Heart right ventricle (tissue), 16 donors: ENCODE measurements at places on chromosomes 5 and 9. TPM values are rescaled to one million over a fixed set of nuclear protein-coding genes. Genes with fewer than 3 reads are reported as not detected.
A peak's percentile ranks its signal among the peaks of the same experiment; 100 is the strongest.

DNA sequence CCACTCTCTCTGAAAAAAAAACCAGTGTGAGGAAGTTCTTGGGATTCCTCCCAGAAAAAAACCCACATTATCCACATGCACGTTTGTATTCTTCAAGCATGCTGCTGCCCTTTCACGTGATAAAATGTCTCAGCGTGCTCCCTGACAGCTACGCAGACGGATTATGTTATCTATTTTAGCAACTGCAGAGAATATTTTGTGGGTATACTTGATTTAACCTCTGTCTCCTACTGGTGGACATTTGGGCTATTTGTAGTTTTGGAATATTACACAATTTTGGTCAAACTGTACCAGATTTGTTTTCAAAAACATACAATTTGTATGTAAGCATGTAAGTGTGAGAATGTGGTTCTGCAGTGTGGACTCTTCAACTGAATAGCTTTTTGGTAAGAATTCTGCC lies 10.7 kb downstream of the PRRC2B start:
- DNase-seq, result no peak

DNA sequence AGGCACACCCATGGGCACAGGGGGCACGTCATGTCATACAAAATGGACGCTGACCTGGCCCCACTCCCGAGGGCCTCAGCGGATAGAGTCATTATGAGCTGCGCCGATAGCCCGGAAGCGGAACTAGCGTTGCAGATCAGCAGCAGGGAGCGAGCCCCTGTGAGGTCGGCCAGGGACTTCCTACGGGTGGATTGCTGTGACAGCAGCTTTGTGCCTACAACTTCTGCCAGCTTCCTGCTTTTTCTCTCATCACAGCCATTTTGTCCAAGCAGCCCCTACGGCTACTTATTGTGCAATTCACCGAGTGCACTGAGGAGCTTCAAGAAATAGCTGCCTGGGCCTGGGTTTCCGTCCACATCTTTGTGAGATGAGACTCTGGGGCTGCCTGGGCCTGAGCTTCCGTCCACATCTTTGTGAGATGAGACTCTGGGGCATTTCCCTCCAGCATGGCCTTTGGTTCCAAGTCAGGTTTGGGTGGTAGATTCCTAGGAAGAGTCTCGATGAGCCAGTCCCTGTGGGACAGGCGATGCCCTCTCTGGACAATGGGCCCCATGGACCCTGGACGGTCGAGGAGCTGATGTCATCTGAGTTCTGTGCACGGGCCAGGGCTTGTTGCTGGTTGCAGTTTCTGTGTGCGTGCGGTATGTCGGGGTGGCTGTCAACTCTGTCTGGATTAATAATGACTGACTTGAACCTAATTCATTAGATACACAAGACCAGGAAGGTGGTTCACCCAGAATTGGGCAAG lies 67.0 kb upstream of the GNE start:
- DNase-seq, result peak; percentile 10

GRCh38 chr9:105908069-105908468 lies 213.7 kb downstream of the TMEM38B start:
- DNase-seq, result no peak

GRCh38 chr5:103298117-103298516 lies 39.6 kb downstream of the MACIR start:
- no peak for DNase-seq

- no peak for DNase-seq
Observed at GRCh38 chr9:131719262-131719908, 20.5 kb downstream of the RAPGEF1 start.

Gene TRIM7
- 7.0 TPM for total RNA-seq

Gene JAKMIP2
- 0.18 TPM for total RNA-seq

- no peak for DNase-seq
Observed at GRCh38 chr5:16815432-16815831, 120.7 kb downstream of the MYO10 start.

GRCh38 chr9:88781628-88782391 lies 209.5 kb upstream of the S1PR3 start:
- peak; percentile 33 for DNase-seq

DNA sequence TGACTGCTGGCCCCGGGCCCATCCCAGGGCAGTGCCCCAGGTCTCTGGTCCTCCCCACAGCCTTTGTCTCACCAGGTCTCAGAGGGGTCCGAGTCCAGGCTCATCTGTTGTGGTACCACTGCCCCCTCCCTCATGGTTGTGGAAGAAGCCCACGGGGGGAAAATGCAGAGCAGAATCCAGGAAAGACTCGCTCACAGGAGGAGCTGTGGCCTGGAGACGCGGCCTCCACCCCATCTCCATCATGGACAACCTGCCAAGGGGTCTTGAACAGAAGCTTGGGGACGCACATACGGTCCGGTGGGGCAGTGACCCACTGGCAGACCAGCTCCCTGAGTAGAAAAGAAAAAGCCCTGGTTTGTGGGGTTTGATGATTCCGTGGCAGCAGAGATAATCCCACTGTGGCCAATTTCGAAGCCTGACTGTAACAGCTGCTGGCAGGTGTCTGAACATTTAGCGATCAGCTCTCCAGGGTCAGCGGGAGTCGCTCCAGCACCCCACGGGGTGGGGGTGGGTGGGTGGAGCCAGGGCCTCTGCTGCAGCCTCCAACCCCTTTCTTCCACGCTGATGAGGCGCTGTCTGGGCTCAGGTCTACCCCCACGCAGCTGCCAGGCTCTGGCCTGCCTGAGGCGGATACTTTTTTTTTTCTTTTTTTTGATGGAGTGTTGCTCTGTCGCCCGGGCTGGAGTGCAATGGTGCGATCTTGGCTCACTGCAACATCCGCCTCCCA lies 1.9 kb upstream of the GRIN1 start:
- no peak for DNase-seq

GRCh38 chr5:143509758-143510221 lies 106.3 kb upstream of the NR3C1 start:
- no peak for DNase-seq

GRCh38 chr5:145912594-145912993 lies 23.8 kb upstream of the SH3RF2 start:
- DNase-seq, result no peak

- no peak for DNase-seq
Observed at GRCh38 chr9:122070728-122071515, 22.2 kb downstream of the TTLL11 start.

DNA sequence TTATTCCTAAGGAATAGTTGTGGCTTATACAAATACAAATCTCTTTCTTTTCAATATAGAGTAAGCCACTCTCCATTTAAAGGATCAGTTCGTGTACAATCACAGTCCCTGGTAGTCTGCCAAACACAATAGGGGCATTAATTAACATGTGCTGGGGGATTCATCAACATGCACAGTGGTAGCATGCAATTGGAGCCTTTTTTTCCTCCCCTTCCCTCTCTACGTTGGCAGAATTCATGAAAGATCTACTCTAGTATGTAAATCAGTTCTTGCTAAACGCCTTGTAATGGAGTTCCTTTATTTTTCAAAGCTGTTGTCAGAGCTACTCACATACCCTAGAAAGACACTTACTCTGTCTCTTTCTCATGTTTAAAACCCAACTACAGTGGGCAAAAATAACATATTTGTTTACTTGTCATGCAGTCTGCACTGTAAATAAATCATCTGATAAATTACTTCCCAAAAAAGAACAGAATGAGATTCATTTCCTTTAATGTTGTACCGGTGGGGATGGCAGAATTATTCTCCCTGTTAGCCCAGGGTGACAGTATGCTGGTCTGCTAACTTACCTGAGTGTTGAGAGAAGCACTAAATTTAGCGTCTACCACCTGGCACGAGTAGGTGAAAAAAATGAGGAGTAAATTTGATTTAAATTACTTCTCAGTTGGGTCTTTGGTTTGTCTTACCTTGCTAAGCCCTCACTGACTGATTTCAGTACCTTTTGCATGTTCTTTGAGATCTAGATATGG lies 341.5 kb upstream of the CCNH start:
- DNase-seq, result no peak

Gene CCL28
- not detected for total RNA-seq

Gene CNTNAP3B
- total RNA-seq, result 8.3 TPM

DNA sequence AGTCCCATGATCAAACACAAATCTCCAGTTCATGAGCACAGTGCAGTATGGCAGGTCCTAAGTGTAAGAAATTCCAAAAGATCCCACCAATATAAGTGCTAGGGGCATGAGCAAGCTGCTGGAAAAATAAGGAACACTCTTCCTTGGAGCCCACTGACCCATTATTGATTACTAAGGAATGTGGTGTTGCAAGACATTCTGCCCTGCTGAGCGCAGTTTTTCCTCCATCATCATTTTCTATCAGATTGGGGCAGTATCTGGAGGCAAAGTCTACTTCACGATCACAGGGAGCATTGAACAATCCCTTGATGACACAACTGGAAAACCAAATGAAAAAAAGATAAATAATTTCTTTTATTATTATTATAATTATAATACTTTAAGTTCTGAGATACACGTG lies 129.2 kb downstream of the UGCG start:
- no peak for DNase-seq

DNA sequence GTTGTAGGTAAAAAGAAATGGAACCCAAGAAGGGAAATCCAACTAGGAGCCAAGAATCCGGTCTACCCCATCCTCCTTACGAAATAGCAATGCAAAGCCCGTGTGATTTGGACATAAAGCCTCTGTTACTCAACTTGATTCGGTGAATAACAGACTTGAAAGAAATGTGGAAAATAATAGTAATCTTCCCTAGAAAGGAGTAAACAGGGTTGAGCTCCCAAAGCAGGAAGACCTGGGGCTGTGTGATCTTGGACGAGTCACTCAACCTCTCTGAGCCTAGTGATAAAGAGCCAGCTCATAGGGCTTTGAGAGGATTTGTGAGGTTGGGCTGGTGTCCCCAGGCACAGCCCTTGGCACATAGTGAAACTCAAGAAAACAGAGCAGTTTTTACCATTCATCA lies 42.7 kb upstream of the IL17B start:
- no peak for DNase-seq

- DNase-seq, result peak; percentile 55
Observed at GRCh38 chr5:52800394-52801213, 12.9 kb downstream of the ITGA1 start.

Gene ESM1
- total RNA-seq, result 0.26 TPM

GRCh38 chr5:8843771-8844170 lies 702.1 kb downstream of the SEMA5A start:
- peak; percentile 31 for DNase-seq

Gene SH2D3C
- 17.0 TPM for total RNA-seq

Gene NR3C1
- 48.8 TPM for total RNA-seq

DNA sequence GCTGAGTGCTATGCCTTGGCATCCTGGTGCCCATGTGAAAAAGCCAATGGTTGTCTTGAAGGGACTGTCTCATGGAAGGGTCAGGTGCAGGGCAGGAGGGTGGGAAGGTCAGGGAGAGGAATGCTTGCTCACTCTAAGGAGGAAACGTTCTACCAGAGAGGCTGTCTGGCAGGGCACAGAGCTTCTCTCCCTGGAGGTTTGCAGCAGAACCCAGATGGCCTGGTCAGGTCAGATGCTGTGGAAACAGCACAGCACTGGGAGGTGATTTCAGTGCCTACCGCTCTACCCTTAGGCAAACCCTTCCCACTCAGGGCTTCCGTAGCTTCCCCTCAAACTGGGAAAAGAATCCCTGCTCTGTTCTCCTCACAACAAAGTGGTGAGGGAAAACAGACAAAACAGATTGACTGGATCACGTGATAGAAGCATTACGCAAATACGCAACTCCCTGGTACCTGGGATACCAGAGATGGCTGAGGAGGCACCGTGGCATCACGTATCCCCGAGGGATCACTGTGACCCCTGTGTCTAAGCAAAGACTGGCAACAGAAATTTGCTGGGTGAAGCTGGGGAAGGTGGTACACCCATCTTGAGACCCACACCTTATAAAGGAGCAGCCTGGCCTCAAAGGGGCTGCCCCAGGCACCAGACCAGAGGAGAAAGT lies 3.9 kb upstream of the MGAT1 start:
- no peak for DNase-seq

Gene SLC46A2
- total RNA-seq, result not detected
